ENCODE measurements at places on chromosomes 6 and 20. TPM values are rescaled to one million over a fixed set of nuclear protein-coding genes. Genes with fewer than 3 reads are reported as not detected.

DNA sequence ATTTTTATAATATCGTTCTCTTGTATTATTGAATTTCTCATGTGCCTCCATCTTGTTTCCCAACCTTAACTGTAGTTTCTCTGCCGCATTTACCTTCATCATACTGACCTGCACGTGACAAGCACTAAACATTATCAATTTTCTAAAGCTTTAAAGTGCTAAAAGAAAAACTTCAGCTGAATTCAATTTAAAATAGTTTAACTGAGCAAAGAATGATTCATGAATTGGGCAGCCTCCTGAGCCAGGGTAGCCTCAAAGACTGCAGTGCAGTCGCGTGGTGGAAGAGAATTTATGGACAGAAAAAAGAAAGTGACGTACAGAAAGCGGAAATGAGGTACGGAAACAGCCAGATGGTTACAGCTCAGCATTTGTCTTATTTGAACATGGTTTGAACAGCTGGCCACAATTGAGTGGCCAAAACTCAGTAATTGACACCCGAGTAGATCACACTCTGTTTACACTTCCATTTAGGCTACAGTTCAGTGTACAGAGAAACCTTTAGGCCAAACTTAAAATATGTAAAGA, 4.2 kb upstream of the ZDHHC14 start:
- H3K4me3 ChIP-seq = no peak overlapping the region
- no peaks in the 10 kb centered on the region for H3K36me3 ChIP-seq
- H3K4me1 ChIP-seq = peaks cover 4% of the 10 kb centered on the region
- no peak overlapping the region for H3K27ac ChIP-seq
- no peaks in the 10 kb centered on the region for H3K27me3 ChIP-seq

GRCh38 chr6:98971303-98971702, 23.6 kb upstream of the FBXL4 start:
- no peak overlapping the region for H3K27ac ChIP-seq
- DNase-seq = no peak
- H3K4me3 ChIP-seq = no peak overlapping the region
- no peaks in the 10 kb centered on the region for H3K27me3 ChIP-seq
- no peaks in the 10 kb centered on the region for H3K36me3 ChIP-seq

SIRPA gene
- 12.8 TPM for total RNA-seq

ORC3 gene
- total RNA-seq = 25.7 TPM

DNA sequence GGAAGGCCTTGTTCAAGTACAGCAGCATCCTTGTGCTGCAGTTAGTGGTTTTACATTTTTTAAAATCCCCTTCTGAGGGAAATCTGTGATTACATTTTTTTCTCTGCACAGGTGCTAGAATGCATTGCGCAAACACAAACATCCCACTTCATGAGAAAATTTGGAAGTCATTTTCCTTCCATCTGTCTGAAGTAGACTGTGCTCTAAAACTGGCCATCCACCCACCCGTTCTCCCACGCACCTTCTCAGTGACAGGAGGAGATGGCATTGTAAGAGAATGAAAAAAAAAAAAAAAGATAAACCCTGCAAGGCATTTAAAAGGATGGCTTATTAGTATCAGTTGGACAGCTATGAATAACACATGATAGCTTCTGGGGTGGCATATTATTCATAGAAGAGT, 65.0 kb downstream of the SOBP start:
- no peak overlapping the region for H3K4me3 ChIP-seq
- H3K36me3 ChIP-seq = no peaks in the 10 kb centered on the region
- peaks cover 33% of the 10 kb centered on the region for H3K27me3 ChIP-seq

DNA sequence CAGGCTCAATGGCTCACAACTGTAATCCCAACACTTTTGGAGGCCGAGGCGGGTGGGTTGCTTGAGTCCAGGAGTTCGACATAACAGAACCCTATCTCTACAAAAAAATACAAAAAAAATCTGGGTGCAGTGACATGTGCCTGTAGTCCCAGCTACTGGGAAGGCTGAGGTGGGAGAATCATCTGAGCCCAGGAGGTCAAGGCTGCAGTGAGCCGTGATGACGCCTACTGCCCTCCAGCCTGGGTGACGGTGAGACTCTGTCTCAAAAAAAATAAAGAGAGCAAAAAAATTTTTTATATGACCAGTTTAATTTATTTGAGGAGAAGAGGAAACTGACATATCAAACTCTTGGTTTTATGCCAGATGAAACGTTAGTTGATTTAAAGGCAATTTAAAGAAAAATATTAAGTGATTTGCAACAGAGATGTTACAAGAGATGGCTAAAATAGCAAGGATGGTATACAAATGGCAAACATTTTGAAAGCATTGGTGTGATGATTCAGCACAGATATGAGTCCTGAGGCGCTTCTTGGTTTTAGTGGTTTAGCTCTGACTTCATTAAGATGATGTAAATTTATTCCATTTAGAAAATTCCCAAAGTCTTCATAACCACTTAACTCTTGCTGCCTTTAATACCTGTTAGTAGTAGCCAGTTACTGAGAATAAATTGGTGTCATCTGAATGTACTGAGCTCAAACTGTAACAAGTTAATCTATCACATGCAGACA, 17.7 kb downstream of the GTF2H5 start:
- no peaks in the 10 kb centered on the region for H3K27me3 ChIP-seq
- H3K4me1 ChIP-seq = peaks cover 2% of the 10 kb centered on the region
- no peak overlapping the region for H3K27ac ChIP-seq
- H3K36me3 ChIP-seq = 0 out of 2 replicates have a peak, but pooled peaks cover 4% of the 10 kb centered on the region
- H3K4me3 ChIP-seq = no peak overlapping the region

DZANK1 gene
- 2.6 TPM for total RNA-seq

DNA sequence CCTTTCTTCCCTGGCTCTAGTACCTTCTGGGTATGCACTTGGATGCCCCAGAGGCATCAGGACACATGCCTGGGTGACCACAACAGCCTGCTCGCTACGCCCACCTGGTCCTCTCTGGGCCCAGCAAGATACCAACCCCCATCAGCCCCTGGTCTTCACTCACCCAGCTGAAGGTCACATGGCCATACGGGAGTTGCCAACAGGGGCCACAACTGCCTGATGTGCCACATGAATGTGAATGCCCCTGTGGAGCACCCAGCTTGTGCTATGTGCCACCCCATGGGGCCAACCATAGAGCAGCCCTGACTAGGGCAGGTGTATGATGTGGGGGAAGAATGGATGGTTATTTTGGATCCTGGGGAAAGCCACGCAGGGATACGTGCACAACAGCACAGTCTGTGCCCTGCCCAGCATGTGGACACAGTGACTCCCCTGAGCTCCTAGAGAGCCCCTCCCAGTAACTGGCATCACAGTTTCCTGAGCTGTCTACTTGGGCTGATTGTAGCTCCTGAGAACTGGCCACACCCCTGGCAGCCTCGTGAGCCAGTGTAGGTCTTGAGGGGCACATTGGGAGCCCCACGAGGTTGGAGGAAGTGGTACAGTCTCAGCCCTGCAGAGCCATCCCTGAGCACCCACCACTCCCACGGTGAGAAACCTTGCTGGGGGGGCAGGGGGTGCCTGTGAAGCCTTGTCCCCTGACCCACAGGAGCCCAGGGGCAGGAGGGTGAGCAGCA, 10.5 kb upstream of the PCMTD2 start:
- no peak overlapping the region for H3K4me3 ChIP-seq
- H3K27ac ChIP-seq = no peak overlapping the region
- H3K27me3 ChIP-seq = peaks cover 65% of the 10 kb centered on the region
- H3K4me1 ChIP-seq = no peaks in the 10 kb centered on the region
- DNase-seq = no peak
- no peaks in the 10 kb centered on the region for H3K36me3 ChIP-seq

DNA sequence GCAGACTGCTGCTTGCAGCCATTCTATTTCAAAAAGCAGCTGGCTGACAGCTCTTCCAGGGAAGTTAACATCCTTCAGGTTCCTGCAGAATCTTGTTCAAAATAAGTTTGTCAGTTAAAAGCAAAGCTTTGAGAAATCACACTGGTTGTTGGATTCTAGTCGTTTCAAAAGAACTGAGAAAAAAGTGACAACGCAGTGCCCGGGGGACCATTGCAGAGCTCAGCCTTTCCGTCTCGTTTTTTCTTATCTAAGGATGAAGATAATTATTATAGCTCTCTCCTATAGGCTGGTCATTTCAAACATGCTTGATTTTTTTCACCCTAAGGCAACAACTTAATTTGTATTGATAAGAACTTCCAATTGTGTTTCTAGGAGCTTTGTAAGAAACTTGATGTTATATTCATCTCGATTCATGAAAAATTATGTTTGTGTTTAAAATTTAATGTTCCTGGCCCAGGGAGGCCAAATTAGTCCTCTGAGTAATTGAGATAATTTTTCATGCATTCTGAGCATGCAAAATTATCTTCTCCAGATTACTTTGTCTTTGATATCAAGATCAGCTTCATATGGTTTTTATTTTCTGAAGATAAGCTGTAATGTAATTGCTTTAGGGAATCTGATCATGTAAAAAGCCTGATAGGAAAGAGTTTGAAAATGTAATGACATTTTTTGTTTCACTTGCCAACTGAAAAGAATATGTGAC, 58.4 kb downstream of the SNAP25 start:
- H3K36me3 ChIP-seq = no peaks in the 10 kb centered on the region
- H3K27me3 ChIP-seq = peaks cover 86% of the 10 kb centered on the region
- H3K4me3 ChIP-seq = no peak overlapping the region
- no peak for DNase-seq
- no peak overlapping the region for H3K27ac ChIP-seq

TCF21 gene
- not detected for total RNA-seq

GRCh38 chr6:119430805-119431204, 81.2 kb upstream of the MAN1A1 start:
- H3K36me3 ChIP-seq = no peaks in the 10 kb centered on the region
- H3K4me3 ChIP-seq = no peak overlapping the region
- H3K27me3 ChIP-seq = no peaks in the 10 kb centered on the region
- H3K4me1 ChIP-seq = no peaks in the 10 kb centered on the region
- H3K27ac ChIP-seq = no peak overlapping the region

DNA sequence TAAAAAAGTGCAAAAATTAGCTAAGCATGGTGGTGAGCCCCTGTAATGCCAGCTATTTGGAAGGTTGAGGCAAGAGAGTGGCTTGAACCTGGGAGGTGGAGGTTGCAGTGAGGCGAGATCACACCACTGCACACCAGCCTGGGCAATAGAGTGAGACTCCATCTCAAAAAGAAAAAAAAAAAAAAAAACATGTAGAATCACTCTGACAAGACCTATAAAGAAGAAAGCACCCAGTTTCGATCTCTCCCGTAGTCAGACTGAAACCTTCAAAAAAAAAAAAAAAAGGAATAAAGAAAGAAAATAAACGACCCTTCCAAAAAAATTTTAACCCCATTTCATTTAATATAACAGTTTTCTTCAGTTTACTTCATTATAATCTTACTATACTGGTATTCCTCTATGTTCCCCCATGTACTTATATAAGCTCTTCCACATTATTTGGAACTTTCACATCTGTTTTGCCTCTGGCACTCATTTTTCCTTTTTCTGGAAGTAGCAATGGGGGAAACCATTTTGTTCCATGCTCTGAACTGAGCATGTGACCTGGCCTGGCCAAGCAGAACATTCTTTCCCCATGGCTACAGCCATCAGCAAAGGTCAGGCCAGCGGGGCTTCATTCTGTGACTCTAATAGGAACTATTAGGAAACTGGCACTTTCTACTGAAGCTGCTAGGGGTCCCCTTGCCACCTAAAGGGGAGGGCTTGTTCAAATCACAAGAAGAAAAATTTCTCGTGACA, 9.6 kb downstream of the SLC18B1 start:
- no peak for DNase-seq
- H3K4me3 ChIP-seq = no peak overlapping the region
- no peaks in the 10 kb centered on the region for H3K36me3 ChIP-seq
- no peak overlapping the region for H3K27ac ChIP-seq
- no peaks in the 10 kb centered on the region for H3K27me3 ChIP-seq

POM121L2 gene
- total RNA-seq = not detected

DNA sequence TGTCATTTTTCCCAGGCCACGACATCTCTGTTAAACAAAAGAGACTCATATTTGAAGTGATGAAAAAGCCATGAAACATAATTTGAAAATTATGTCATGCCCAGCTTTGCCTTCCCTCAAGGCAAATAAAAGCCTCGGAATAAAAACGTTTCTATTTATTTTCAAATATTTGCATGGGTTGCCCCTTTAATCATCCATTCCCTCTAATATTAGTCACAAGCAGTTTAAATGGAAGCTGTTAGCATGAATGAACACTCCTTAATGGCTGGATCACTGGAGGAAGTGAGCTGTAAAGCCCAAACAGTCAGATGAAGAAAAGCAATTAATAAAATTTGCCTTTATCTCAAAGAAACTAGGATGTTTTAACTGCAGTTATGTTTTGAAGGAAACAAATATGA, 69.3 kb upstream of the STMND1 start:
- peak; percentile 80 for DNase-seq
- H3K27ac ChIP-seq = peak overlapping the region; percentile 87
- H3K36me3 ChIP-seq = no peaks in the 10 kb centered on the region
- peak overlapping the region; percentile 49 for H3K4me3 ChIP-seq
- H3K27me3 ChIP-seq = no peaks in the 10 kb centered on the region

GRCh38 chr6:51855310-51856082, 231.9 kb downstream of the PKHD1 start:
- peaks cover 31% of the 10 kb centered on the region for H3K4me1 ChIP-seq
- H3K27me3 ChIP-seq = no peaks in the 10 kb centered on the region
- no peak overlapping the region for H3K4me3 ChIP-seq
- DNase-seq = peak; percentile 94
- peak overlapping the region; percentile 86 for H3K27ac ChIP-seq

- H3K36me3 ChIP-seq = no peaks in the 10 kb centered on the region
- no peaks in the 10 kb centered on the region for H3K27me3 ChIP-seq
- H3K4me3 ChIP-seq = no peak overlapping the region
- H3K4me1 ChIP-seq = peaks cover 13% of the 10 kb centered on the region
- DNase-seq = peak; percentile 54
These were observed 108.3 kb downstream of the TNFAIP3 start for GRCh38 chr6:137975188-137975940.

DNA sequence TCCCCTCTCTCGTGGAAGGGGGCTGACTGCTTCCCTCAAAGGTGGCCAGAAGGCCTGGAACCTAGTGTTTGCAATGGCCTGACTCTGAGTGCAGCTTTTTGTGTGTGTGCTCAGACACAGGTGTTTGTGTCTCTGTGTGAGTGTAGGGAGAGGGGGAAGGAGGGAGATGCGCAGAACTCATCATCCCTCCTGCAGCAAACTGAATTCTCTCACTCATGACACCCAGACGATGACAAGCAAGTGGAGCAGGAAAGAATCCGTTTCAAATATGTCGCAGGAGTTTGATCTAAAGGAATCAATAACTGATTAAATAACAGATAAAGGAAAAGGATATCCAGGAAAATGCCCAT, 101.4 kb downstream of the TNFAIP3 start:
- H3K4me3 ChIP-seq = no peak overlapping the region
- DNase-seq = no peak
- H3K36me3 ChIP-seq = no peaks in the 10 kb centered on the region

- no peak for DNase-seq
- H3K4me1 ChIP-seq = peaks cover 14% of the 10 kb centered on the region
- no peaks in the 10 kb centered on the region for H3K27me3 ChIP-seq
These were observed 55.0 kb downstream of the BMP7 start for GRCh38 chr20:57211406-57211805.

DNA sequence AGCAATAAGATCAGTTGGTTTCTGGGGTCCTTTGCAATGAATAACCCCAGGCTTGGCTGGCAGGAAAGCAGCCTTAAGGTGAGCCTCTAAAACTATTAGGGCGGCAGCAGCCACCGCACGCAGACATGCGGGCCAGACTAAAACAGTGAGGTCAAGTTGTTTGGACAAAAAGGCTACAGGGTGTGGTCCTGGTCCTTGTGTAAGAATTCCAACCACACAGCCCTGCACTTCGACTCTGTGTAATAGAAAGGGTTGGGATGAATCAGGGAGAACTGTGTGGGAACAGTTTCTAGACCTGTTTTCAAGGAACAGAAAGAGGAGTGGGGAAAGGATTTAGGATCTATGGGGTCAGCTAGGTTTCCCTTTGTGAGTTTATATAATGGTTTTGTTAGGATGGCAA, 237.6 kb downstream of the SMOC2 start:
- no peaks in the 10 kb centered on the region for H3K36me3 ChIP-seq
- H3K4me3 ChIP-seq = no peak overlapping the region
- no peak for DNase-seq
- peaks cover 8% of the 10 kb centered on the region for H3K27me3 ChIP-seq
- no peak overlapping the region for H3K27ac ChIP-seq

RIOK1 gene
- total RNA-seq = 39.9 TPM

All from PC-3 (cell line).